Immature natural killer cell (primary cell): ENCODE measurements at places on chromosomes 5 and 9.

- DNase-seq, result no peak
These were observed 51.4 kb upstream of the PDZD2 start for GRCh38 chr5:31587546-31587945.

- DNase-seq, result no peak
These were observed 62.3 kb downstream of the FOXI1 start for GRCh38 chr5:170168002-170168401.

DNA sequence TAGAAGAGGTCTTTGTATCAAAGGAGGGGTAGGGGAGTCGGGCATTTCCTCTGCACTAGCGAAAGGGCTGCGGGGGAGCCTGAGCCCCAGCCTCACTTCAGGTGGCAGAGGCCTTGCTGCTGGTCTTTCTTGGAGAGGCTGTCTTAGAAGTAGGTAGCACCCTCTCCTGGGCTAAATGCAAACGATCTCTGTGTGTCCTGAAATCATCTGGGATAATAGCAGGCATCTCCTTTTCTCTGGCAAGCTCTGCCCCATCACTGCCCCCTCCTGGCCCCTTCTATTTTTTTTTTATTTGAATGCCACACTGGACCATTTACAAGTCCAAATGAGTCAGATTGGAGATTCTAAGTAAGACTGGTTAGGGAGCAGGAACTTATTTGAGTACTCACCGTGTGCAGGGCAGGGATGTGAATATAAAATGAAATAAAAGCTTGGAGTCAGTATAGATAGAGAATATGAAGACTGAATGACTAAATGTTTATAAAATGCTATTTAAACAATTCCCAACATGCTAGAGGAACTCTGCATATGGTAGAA lies 137.1 kb downstream of the FGF1 start:
- DNase-seq, result peak; percentile 9

- no peak for DNase-seq
These were observed 33.3 kb upstream of the ABCA1 start for GRCh38 chr9:104961238-104961637.

DNA sequence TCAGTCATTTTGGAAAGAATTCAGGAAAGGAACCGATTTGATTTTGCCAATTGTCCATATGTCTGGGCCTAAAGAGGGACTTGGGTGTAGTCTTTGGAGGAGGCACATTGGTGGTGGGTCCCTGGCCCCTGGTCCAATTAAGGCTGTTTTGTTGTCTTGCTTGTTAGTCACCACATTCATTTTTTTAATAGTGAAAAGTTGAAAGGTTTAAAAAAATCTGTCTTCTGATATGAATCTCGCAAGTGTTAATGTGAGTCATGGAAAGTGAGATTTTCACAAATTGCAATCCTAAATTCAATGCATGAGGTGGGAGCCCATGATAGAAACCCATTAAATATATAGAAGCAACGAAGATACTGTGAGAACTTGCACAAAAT lies 165.9 kb upstream of the OTULINL start:
- DNase-seq, result no peak

DNA sequence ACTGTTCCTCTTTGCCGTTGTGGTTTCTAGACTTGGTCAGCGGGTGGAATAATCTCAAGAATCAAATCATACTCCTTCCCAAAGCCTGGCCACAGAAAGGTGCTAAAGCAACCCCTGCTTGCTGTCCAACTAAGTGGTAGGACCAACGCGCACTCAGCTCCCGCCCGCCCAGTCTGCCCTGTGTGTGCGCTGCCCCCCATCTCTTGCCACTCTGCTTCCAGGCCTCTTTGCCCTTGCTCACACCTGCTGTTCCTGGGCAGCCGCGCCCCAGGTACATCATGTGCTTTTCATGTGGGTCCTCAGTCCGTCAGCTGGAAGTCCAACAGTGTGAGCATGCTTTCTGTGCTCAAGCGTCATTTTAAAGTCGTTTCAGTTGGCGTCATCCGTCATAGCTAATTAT lies 65.5 kb downstream of the SYK start:
- DNase-seq, result no peak

GRCh38 chr9:131864531-131864930 lies 124.7 kb upstream of the RAPGEF1 start:
- DNase-seq, result no peak

GRCh38 chr5:129124608-129125007 lies 30.1 kb downstream of the ISOC1 start:
- DNase-seq, result no peak

- DNase-seq, result peak; percentile 38
These were observed 2.8 kb downstream of the GBGT1 start for GRCh38 chr9:133160742-133161546.

DNA sequence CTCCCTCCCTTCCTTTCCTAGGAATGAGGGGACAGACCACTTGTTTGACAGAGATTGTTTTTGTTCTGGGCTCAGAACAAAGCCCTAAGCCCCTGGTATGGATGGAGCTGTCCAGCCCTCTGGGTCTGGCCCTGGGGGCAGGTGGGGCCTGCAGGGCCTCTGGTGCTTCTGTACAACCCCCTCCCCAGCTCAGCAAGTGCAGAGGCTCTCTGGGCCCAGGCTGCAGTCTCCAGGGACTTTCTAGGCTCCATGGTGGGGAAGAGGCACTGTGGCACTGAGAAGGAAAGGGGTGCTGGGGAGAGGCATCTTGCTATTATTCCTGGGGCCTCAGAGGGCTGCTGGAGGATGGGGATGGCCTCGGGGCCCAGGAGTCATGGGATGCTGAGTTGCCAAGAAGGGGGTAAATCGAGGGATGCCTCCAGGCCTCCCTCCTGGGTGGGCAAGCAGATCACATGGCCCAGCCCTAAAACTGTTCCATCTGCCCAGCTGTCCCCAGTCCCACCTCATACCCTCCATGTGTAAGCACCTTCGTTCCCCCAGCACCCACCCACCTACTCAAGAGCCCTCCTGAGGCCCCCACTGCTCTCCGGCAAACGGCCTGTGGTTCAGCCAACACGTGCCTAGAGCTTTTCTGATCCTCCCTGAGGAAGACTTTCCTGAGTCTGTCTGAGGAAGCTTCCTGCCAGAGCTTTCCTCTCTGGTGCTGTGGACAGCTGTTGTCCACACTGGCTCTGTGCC lies 225.7 kb downstream of the CACNA1B start:
- no peak for DNase-seq

DNA sequence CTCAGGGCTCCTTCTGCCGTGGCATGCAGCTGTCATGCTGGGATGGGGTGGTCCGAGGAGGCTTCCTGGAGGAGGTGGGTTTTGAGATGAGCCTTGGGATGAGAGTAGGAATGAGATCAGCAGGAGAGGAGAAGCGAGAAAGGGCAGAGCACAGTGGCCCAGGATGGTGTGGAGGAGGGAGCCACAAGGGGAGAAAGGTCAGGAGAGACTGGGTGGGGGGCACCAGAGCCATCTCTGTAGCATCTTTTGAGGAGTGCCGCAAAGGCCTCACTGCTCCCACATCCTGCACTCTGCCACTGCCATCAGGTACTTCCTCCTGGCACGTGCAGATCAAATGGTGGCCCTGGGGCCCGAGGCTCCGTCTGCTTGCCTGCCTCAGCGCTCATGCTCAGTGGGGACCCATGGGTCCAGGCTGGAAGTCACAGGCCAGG lies 150.2 kb downstream of the MACROH2A1 start:
- DNase-seq, result no peak

GRCh38 chr9:128160603-128160987 lies 530 bp downstream of the BBLN start:
- no peak for DNase-seq

DNA sequence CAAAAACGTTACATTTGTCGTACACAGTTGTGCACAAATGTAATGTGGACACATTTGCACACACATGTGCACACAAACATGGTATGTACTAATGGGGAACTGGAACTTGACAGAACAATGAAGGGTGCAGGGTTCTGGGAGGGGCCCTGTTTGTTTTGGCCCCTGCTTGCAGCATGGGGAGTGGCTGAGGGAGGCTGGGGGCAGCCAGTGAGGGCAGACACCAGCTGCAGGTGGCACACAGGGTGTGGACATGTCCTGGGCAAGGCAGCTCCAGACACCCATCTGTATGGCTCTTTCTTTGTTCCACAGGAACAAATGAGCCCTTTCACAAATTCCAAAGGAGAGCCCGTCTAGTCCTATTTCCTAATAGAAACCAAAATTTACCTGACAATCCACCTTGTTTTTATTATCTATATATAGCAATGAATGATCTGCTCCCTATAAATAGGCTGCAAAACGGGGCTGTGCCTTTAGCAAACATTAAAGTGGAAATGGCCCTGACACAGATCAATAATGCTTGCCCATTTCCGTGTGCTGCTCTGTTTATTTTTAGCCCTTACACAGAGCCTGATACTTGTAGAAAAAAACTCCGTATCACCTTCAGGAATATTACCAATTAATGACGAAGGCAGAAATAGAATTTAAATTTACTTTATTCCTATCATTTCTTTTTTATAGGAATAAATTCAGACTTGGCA lies 26.4 kb downstream of the MARCHF3 start:
- DNase-seq, result no peak

- DNase-seq, result no peak
These were observed 818 bp upstream of the OBP2A start for GRCh38 chr9:135544981-135545635.

GRCh38 chr5:164422400-164422799 lies 917.0 kb downstream of the MAT2B start:
- DNase-seq, result no peak

GRCh38 chr9:91758491-91758981 lies 191.5 kb downstream of the ROR2 start:
- DNase-seq, result peak; percentile 5

GRCh38 chr9:132409828-132410528 lies at the start of gene CFAP77:
Gene CFAP77, plus strand, starts transcription at chr9:132410211. Its CDS starts 61 bp downstream, at chr9:132410272.
- DNase-seq, result no peak

- no peak for DNase-seq
These were observed 424.8 kb downstream of the TMEM38B start for GRCh38 chr9:106119176-106119575.

- DNase-seq, result peak; percentile 21
These were observed 176.3 kb upstream of the PTGER4 start for GRCh38 chr5:40503439-40503838.

DNA sequence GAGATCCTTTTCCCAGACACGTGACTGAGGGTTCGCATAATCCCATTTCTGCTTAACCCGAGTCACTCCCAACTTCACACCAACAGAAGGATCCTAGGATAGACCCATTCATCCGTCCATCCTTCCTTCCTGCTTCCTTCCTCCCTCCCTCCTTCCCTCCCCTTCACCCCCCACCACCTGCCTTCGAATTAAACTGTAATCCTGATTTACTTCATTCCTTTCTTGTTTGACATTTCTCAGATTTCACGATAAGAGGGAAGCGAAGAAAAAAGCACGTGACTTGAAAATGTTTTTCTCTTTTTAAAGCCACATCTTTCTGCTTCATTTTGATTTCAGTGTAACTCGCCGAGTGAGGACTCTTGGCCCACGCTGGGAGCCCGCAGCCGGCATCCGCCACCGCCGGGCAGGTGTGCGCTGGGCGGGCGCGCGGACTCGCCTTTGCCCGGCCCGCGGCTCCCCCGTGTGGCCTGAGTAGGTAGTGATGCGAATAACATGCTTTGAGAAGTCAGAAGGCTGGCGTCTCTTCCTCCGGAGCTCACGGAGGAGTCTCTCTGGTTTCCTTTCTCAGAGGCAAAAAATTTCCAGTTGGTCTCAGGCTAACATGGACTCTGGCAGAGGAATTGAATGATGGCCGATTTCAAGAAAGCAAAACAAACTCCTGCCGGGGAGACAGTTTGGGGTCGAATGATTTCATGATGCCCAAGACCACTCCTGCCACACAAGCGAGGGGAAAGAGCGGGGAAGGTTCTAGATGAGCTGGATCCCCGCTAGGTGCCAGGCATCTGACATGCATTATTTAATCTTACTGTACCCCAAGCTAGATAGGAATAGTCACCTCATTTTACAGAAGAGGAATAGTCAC lies 117.7 kb downstream of the SLC12A2 start:
- peak; percentile 72 for DNase-seq

DNA sequence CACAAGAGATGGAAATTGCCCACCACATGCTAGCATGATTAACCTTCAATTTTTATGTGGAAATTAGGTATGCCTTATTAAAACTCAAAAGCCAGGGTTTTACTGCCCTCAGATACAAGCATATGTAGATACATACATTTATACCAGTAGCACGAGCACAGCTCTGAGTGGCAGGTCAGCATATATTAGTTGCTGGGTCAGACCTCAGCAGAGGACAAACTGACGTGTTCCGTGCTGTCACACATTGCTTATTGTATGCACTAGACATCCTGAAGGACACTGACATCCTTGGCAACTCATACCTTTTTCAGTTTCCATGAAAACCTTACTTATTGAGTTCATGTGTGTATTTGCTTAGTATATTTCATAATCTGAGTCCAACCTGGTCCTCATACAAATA lies 307.7 kb downstream of the TLE1 start:
- no peak for DNase-seq

DNA sequence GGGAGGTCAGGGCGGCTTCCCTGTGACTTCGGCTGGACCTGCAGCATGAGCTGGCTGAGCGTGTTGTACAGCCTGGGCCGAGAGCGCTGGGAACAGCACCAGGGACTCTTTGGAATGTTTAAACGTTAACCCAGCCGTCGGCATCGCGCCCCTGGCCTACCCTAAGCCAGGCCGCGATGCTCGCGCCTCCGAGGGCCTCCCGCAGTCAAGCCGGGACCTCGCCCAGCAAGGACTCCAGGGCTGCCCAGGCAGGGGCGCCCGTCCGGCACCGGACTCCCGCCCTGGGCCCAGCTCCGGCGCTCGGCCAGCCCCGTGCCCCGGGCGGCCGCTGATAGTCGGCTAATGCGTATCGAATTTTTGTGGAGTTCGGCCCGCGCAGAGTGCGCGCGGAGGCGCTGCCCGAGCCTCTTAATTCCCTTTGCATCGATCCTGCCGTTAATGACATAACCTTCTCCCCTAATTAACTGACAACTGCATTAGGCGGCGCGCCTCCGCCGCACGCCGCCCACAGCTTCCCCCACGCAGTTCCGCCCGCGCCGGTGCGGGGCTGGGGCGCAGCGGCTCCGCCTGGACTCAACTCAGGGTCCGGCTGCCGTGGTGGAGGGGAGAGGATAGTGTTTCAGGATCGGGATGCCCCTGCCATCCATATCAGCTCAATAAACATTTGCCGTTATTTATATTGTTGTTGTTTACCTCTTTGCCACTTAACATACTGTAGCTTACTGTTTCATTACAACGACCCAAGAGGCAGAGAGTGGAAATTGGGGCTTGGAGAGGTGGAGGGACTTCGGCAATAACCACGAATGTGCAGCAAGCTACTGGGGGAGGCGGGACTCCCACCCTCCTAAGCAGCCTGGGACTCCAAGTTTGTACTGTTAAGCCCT lies 28.8 kb upstream of the CDC23 start:
- DNase-seq, result no peak

GRCh38 chr9:91572811-91573210 lies 149.2 kb upstream of the NFIL3 start:
- DNase-seq, result no peak

GRCh38 chr5:172410160-172410559 lies 44.2 kb downstream of the SH3PXD2B start:
- no peak for DNase-seq

- DNase-seq, result no peak
These were observed 372.8 kb downstream of the PLK2 start for GRCh38 chr5:58087123-58087522.

DNA sequence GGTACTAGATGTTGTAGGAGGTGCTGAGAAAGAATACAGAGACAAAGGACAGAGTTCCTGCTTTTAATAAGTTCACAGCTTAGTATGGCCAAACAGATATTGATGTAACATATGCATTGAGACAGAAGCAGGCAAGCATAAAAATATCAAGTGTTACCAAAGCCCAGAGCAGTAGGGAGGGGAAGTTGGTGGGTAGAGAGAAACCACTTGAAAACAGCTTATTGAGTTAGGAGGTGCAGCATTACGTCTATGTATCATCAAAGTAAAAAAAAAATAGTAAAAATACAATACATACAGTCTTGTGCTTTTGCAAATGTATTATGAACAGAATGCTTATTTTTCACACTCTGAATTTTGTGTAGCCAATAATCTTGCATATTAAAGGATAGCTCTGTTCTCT lies 441.8 kb upstream of the SGCD start:
- DNase-seq, result no peak

- no peak for DNase-seq
These were observed 28.2 kb upstream of the CPLX2 start for GRCh38 chr5:175842951-175843793.
